ENCODE measurements at places on chromosomes 11 and 22. TPM values are rescaled to one million over a fixed set of nuclear protein-coding genes. Genes with fewer than 3 reads are reported as not detected.

Gene NAP1L4
- 55.6 TPM for polyA plus RNA-seq

Gene RBMXL2
- polyA plus RNA-seq, result not detected

Gene ACTN3
- polyA plus RNA-seq, result 0.15 TPM

Gene LIF
- polyA plus RNA-seq, result 4.5 TPM

Gene TSPAN4
- 34.1 TPM for polyA plus RNA-seq

Gene MOGAT2
- 0.18 TPM for polyA plus RNA-seq

Gene FEN1
- 6.5 TPM for polyA plus RNA-seq

Gene ROBO4
- polyA plus RNA-seq, result 3.7 TPM

Gene UPB1
- polyA plus RNA-seq, result 0.22 TPM

Gene KCNQ1
- polyA plus RNA-seq, result 9.6 TPM

Gene KIF18A
- 0.10 TPM for polyA plus RNA-seq

Gene GDPD4
- polyA plus RNA-seq, result not detected

Gene EIF3F
- 435 TPM for polyA plus RNA-seq

Gene HBB
- 541 TPM for polyA plus RNA-seq

Gene MS4A7
- polyA plus RNA-seq, result 18.8 TPM

Gene AMOTL1
- polyA plus RNA-seq, result 10.8 TPM

Gene VSIG10L2
- 0.13 TPM for polyA plus RNA-seq

Gene CDC42EP1
- 66.6 TPM for polyA plus RNA-seq

Gene ZNF280A
- not detected for polyA plus RNA-seq
